Left cardiac atrium (tissue), 4 donors: ENCODE measurements at places on chromosomes 6 and 20. TPM values are rescaled to one million over a fixed set of nuclear protein-coding genes. Genes with fewer than 3 reads are reported as not detected.

Gene KCNK16
- total RNA-seq = not detected

GRCh38 chr6:145279993-145280392 lies 455.3 kb downstream of the EPM2A start:
- DNase-seq = no peak

GRCh38 chr20:37688093-37688492 lies 5.7 kb upstream of the CTNNBL1 start:
- DNase-seq = no peak

- DNase-seq = no peak
Observed at GRCh38 chr6:140857739-140858380, 1274.9 kb upstream of the GJE1 start.

GRCh38 chr6:85490516-85491248 lies 40.8 kb downstream of the NT5E start:
- DNase-seq = no peak

Gene B3GAT2
- total RNA-seq = not detected

Gene WFDC2
- total RNA-seq = 0.52 TPM
